Stomach (tissue), 19 donors: ENCODE measurements at places on chromosomes 6 and 20. TPM values are rescaled to one million over a fixed set of nuclear protein-coding genes. Genes with fewer than 3 reads are reported as not detected.
A peak's percentile ranks its signal among the peaks of the same experiment; 100 is the strongest.

DNA sequence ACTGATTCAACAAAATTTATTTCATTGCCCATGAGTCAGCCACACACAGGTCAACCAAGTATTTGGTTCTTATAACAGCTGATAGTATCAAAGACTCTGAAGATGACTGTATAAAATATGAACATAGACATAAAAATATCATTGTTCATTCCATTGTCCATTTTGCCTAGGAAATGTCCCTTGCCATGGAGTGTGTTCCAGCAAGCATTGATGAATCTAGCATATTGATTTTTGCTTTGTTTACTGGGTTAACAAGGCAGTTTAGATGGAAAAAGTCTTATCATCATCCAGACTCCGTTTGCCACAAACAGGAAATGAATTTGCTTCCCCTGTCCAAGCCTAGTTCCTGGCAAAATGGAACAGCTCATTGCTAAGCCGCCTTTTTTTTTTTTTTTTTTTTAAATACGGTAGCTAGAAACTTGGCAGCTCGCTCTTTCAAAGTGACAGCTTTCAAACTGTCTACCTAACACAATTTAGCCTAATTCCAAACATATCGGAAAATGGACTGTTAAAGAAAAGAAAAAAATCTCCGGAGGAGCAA, 7.5 kb downstream of the F13A1 start:
- DNase-seq: no peak

- DNase-seq: no peak
Observed at GRCh38 chr20:32218156-32218900, 10.6 kb downstream of the POFUT1 start.

DNA sequence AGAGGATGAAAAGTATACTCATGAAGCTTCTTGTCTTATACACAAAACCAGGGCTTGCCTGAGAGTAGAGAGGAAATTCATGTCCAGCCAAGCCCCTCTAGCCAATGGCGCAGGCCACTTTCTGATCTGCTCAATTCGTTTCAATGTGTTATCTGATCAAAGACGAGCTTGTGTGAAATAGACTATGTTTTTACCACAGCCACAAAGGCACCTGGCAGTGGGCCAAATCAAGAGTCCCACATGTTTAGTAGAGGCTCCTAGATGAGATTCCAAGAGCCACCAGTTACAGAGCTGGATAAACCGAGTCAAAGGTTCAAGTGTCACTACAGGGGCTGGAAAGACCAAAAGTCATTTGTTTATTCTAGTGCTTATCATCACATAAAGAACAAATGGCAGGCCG, 34.9 kb downstream of the GPLD1 start:
- DNase-seq: no peak

DNA sequence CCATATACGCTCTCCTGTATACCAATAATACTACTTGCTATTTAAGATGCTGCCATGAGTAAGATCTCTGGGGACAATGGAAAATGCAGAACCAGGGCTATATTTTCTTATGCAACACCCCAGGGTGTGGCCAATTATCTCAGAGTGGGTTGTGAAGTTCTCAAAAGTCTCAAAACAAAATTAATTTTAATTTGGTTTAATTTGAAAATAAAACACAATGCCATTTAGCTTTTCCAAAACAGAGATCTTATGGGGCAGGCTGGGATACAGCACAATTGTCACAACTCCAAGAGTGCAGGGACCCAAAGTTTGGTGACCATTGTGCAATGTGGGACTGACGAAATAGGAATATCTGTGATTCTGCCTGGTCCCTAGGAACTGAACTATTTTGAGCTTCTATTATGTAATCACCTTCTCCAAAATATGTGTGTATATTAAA, 43.1 kb downstream of the MBOAT1 start:
- no peak for DNase-seq

The SNX3 gene
- 73.2 TPM for total RNA-seq

The EEF1A2 gene
- 9.7 TPM for total RNA-seq

GRCh38 chr6:111551521-111552231, 54.0 kb downstream of the TRAF3IP2 start:
- peak; percentile 84 for DNase-seq

The GGTLC1 gene
- not detected for total RNA-seq

The CD83 gene
- 0.29 TPM for total RNA-seq

The SLC4A11 gene
- not detected for total RNA-seq

DNA sequence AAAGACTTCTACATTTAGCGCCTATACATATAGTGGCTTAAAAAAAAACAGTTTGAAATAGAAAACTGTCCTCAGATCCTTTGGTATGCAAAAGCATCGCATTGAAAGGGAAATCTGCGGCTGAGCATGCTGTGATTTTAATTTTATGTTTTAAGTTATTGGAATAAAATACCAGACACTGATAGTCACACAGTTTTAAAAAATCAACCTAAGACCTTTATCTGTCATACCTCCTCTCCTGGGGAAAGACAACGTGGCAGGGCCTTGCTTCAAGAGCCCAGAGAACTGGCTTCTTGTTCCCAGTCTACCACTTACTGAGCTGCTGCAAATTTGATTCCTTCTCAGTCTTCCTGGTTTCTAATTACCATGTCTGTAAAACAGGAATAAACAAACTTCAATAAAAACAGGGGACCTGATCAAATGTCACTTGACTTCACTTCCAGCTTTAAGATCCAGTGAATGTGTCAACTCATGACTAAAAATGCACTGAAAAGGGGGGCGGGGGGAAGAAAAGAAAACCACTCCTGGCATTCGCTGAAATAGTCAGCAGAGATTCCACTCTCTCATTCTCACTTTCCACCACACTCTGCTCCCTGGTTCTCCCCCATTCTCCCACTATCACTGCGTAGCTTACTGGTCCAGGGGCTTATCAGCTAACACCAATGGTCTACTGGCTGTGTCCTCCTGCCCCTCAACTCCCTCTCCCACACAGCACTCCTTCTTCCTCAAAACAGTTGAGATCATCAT, 494.7 kb upstream of the MARCKS start:
- DNase-seq: no peak

DNA sequence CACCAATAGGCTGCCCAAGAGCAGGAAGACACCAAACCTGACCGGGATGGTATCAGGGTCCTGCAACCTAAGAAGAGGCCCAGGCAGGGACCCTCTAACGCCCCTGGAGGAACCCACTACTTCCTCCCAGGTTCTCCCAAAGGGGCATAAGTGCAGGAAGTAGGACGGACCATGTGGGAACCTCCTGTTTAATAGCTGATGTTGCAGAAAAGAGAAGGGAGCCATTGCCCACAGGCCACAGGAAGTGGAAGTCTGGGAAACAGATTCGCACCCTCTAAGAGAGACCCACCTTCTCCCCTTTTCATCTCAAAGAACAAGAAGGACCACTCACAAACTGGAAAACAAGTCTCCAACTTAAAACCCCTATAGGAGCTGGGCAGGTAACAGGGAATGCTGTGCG, 18.1 kb downstream of the PREX1 start:
- no peak for DNase-seq

The RIPOR3 gene
- 8.1 TPM for total RNA-seq

The C6orf163 gene
- total RNA-seq: 10.3 TPM

The ITPR3 gene
- total RNA-seq: 105 TPM

DNA sequence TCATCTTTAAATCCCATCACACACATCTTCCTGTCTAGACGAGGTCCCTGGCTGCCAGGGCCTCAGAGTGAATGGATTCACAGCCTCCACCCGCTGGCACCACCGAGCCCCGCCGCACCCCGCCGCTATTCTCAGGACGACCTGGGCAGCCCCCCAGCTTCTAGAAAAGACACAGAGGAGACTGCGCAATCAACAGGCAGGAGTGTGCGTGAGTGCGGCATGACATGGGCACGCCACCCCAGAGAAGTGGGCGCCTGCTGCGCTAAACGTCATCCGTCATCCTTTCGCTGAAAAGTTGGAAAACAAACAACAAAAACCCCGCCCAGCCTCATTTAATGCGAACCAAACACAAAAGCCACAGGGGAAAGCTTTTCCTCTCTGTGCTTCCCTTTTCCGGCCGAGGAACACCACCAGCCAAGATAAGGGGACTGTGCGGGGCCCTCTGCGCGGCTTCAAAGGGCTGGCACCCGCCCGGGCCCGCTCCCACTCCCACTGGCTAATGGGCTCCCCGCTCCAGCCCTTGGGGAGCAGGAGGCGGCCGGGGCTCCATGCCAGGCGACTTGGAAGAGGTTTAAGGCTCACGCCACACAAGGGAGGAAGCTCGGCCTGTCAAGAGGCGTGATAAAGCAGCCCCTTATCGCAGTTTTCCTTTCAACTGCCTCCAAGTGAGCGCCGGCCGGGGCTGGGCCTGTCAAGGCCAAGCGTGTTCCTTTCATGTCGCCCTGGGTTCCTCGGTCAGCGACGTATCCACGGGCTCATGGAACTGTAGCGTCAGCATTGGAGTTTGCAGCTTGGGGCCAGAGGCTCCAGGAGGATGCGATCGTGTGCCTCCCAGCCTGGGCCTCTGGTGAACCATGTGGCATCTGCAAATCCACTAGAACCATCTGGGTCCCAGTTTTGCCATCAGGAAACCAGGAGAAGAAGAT, 50.1 kb downstream of the NFATC2 start:
- peak; percentile 85 for DNase-seq
